ENCODE measurements at places on chromosomes 2 and 18.
A peak's percentile ranks its signal among the peaks of the same experiment; 100 is the strongest.

DNA sequence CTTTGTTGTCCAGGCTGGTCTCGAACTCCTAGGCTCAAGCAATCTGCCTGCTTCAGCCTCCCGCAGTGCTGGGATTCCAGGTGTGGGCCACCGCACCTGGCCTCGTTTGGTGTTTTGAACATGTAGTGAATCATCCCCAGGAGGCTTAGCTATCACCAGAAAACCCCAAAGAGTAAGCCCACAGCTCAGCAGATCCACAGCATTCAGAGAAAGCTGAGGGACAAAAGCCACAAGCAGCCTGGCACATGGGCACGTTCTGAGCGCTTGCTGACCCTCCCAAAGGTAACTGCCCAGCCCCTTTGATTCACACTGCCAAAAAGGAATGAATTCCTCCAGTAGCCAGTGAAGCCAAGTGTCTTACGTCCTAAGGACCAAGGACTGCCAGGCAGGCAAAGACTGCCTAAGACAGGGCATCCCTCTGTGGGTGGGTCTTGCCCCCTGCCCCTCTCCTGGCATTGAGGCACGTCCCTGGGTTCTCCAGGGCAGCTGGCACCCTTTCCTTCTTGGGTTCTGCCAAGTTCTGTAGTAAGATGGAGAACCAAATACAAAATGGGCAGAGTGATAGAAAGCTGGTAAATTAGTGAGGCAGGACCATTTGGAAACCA is 31.7 kb downstream of the MBP start:
- DNase-seq: no peak

DNA sequence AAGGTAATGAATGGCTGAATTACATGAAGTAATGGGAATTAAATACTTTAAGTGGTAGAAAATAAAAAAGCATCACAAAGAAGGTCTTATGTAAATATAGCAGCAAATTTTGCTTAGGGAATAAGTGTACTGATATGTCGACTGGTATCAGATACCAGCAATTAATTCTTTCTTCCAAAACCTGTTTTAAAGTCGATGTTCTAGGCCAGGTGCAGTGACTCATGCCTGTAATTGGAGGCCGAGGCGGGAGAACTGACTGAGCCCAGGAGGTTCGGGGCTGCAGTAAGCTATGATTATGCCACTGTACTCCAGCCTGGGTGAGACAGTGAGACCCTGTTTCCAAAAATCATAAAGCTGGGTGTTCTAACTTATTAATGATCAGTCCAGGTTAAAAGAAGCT is 30.3 kb downstream of the SP3 start:
- peak; percentile 39 for DNase-seq

DNA sequence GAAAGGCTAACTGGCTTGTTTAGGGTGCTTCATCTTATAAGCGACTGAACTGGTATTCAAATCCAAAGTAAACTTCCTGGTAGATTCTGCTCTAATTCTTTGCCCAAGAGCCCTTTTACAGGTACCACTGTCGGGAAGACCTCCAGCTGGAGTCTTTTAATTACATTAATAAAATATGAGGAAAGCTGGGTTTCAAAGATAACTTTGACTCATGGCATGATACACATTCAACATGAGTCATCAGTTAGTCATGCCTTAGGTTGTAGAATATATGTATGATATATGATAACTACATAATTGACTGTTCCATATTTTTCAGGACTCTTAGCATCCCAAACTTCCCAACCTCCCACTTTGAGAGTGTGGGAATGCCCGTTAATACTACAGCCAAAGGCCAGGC is 32.3 kb downstream of the ZCCHC2 start:
- no peak for DNase-seq

DNA sequence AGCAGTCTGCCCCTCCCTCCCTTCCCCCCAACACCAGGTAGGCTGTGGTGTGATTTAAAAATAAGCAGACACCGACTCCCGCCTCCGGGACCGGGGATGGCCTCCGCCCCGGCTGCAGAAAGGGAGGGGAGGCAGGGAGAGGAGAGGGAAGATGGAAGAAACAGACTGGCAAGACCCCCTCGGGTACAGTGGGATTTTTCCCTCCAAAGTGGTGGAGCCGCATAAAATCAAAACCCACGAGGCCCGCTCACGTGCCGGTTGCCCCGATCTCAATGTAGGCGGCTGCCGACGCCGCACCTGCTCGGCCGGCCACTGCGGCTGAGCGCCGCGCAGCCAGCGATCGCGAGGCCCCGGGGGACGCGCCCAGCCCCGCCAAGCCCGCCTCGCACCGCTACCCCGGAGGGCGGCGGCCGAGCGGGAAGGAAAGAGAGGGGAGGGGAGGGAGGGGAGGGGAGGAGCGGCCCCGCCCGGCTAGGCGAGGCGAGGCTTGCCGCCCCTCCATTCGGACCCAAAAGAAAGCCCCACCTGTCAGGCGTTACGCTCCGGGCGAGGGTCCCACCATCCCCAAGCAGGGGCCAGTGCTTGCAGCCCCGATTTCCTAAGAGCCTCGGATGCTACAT is 811 bp downstream of the ADD2 start:
- DNase-seq: peak; percentile 69

DNA sequence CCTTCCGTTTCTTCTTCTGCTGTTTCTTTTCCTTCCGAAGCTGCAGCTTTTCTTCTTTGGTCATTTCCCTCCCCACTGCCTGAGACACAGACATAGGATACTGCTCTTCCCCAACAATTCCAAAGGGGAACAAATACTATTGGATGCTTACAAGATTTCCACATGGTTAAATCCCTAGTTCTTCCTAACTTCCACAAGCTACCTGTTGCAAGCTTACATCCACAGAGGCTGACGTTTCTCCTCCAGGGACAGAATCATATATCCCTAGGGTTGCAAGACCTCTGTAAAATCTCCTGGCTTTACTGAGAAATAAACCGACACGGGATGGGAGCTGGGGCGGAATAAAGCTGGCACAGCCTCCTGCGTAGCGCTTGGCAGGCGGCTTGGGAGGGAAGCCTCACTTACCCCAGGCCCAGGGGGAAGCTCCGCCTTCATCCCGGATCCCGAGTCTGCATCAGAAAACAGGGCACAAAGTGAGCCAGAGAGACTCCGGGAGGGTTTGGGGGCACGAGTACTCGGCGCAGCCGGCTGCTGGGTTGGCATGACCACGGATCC is 590 bp downstream of the EIF2B4 start:
- no peak for DNase-seq

DNA sequence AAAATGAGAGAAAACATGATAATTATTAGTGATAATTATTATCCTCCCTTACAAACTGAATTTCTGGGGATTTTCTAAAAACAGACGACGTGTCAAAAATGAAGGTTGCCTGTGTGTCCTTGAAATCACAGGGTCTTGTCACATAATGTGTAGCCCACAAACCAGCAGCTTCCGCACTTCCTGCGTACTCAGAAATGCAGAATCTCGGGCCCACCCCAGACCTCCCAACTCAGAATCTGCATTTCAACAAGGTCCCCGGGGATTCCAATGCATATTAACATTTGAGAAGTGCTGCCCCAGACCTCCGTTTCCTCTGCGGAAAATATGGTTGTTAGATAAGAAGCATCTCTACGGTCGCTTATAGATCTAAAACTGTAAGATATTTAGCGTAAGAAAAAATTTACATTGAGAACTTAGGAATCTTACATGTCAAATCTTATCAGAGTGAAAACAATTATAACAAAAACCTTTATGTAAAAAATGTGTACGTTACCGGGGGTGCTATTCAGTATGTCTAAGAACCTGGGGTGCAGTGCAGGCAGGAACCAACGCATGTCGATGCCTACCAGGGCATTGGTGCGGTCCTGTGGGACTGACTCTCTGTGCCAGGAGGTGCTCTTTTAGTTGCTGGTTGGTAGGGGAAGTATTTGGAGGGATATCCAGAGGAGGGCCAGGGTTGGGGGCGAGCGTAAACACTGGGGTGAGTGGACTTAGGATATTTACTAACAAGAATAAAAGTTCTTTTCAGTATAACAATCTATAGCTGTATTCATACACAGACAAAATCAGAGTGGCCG is 15.2 kb downstream of the CDKL4 start:
- no peak for DNase-seq

DNA sequence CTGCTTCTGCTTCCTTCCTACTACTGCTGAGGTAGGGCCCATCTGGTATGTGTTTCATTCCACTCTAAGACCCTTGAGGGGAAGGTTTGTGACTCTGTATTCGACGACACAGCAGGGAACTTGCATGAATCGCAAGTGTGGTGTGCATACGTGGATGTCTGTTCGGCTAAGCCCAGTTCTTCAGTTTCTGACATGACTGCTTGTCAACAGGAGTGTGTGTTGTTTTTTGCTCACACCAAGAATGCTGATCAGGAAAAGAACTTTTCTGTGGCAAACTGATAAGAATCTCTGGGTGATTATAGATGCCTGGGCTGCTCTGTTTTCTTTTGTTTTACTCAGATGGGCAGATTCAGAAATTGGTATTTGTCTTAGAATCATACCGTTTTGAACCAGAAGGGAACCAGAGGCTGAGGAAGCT is 22.0 kb downstream of the TNFRSF11A start:
- no peak for DNase-seq

- DNase-seq: no peak
Measured at GRCh38 chr18:57780706-57781347, 22.3 kb downstream of the ATP8B1 start.

DNA sequence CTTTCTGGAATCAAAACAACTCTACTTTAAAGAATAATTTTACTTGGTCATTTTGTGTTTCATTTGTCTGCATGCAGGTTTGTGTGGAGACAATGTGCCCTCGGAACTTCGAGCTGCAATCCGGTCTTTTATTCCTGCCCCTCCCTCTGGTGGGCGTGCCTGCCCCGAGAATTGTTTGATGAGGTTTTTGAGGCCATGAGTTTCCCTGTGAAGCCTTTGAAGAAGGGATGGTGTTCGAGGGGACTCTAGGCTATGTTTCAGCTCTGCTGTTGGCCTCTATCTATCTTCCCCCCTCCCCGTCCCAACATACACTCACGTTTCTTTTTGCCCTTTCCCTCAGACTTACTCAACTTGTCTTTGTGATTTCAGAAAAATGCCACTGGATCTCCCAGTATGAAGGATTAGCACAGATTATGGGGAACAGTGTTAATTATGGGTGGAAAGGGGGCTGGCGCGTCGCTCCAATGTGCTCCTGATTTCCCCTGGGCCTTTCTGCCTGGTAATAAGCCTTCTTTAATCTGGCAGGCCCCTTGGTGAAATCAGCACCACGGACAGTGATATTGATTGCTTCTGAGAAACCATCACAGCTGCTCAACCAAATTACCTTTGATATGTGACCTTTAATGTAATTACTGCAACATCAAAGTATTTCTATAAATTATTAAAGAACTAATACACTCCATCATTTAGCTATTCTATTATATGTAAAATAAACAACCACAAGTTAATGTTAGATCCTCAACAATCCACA is 82.2 kb downstream of the CELF4 start:
- no peak for DNase-seq

DNA sequence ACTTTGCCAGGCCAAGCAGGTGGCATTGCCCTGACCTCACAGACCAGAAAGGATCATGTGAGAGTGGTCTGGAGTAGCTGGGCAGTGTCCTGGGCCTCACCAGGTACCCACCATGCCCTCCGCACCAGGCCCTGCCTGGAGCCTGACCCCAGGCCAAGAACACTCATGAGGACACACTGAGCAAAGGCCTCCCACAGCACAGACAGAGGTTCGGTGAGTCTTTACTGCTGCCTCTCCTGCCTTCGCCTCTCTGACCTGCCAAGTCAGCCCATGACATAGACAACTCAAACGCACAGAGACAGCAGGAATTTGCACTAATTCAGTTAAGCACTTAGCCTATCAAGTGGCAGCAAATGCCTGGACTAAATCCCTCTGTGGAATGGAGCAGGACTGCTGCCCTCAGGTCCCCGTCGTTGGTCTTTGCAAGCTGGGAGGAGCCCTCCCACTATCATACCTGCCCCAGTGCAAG is 62.5 kb downstream of the RHOB start:
- no peak for DNase-seq

GRCh38 chr2:64770781-64771334 is 117.1 kb upstream of the SERTAD2 start:
- no peak for DNase-seq

DNA sequence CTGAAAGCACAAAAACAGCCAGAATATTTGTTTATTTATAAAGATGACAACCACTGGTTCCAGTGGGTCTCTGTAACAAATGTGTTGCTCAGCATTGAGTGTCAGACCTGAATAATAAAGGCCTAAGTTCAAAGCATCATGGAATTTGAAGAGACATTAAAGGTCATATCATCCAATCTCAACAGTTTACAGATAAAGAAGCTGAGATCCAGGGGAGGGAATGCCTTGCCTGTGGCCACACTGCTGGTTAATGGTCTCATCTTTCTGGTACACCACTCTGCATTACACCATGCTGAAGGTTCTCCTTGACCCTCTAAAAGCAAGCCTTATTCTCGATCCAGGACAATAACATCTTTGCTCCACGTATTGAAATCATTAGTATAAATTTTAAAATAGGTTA is 446.5 kb upstream of the ACVR2A start:
- no peak for DNase-seq

- no peak for DNase-seq
Measured at GRCh38 chr2:141207036-141207385, 923.8 kb downstream of the LRP1B start.

DNA sequence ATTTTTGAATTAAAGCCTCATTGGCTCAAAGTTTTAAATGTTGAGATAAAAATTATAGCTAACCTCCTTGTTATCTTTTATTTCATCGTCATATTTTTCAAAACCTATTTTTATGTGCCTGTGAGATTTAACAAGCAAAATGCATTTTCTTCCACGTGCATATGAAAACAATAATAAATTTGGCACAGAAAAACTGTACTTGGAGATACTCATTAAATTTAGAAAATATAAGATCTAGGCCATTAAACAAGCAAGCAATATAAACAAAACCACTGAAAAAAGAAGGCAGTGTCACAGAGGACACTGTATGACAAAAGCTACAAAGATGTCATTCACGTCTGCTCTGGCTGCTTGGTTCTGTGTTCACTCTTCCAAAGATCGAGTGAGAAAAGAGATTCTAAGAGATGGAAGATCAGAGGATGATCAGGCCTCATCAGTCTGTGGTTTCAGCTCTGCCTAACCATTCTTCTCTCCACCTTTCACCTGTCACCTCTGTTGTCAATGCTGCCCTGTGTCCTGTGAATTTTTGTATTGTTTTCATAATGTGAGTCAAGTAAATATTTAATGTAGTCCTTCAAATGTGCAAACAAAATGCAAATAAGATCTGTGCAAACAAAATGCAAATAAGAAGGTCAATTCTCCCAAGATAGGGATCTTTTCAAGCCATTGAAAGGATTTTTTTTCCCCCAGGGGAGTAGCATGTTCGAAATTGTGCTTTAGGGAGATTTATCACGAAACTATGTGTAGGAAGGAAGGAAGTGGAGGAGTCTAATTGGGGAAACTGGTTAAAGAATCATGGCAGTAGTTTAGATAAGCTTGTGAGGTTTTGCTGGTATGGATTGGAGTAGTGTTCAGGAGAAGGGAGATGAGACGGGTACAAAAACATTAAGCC is 138.7 kb upstream of the RBMS1 start:
- DNase-seq: no peak

DNA sequence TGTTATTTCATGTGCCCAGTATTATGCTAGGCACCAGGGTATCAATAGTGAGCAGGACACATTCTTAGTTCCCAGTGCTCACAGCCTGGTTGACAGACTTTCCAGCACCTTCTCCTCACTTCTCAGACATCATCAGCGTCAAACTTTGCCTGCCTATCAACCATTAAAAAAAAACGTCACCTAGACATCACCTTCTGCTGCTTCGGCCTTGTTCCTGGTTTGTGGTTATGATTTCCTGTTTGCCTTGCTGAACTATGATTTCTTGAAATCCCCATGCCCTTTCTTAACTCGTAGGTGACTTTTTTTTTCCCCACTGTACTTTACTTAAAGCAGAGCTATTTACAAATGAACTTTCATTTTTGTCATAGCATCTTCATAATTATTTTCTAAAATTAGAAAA is 60.4 kb upstream of the NABP1 start:
- DNase-seq: no peak

- DNase-seq: peak; percentile 49
Measured at GRCh38 chr2:219509780-219510511, 4.3 kb upstream of the ASIC4 start.

Measured in NCI-H1436 (cell line).